ENCODE measurements at places on chromosomes 4 and X.
A peak's percentile ranks its signal among the peaks of the same experiment; 100 is the strongest.

- no peak for DNase-seq
Observed at GRCh38 chr4:173171987-173172386, 3.4 kb downstream of the GALNT7 start.

DNA sequence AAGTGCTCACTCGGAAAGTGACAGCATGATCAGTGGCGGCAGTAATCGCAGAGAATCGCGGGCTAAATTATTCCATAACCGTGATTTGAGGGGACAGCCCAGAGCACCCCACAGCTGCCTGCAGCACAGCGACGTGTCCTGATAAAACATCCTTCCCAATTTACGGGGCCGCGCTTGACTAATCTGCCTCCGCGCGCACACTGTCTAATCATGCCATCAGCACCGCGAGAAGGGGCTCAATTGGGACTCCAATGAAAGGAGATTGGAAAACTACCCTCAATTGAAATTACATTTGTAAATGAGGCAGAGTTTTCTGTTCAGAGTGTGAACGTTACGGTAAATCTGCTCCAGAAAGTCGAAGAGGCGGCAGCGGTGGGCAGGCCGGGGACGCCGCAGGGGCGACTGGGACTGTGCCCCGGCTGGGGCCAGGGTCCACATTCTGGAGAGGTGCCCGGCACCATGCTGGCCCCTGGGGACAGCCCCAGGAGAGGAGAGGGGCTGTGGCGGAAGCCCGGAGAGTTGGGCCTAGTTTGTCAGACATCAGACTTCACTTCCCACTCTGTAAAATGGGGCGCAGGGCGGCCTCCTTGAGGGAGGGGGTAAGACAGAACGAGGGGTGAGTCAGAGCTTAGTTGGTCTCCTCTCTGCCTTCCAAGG is 107.7 kb downstream of the FAM53A start:
- DNase-seq = no peak

DNA sequence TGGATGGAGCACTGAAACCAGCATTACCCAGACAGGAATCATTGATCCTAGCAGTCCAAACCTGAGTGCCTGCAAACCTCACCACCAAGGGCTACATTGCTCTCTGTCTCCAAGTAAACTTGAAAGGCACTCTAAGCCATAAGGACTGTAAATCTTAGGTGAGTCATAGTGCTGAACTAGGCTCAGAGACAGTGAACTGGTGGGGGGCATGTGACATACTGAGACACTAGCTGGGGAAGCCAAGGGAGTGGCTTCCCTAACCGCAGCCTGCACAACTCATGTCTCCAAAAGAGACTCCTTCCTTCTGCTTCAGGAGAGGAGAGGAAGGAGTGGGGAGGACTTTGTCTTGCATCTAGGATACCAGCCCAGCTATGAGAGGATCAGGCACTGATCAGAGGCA is 235.5 kb upstream of the ACTRT1 start:
- DNase-seq = no peak

DNA sequence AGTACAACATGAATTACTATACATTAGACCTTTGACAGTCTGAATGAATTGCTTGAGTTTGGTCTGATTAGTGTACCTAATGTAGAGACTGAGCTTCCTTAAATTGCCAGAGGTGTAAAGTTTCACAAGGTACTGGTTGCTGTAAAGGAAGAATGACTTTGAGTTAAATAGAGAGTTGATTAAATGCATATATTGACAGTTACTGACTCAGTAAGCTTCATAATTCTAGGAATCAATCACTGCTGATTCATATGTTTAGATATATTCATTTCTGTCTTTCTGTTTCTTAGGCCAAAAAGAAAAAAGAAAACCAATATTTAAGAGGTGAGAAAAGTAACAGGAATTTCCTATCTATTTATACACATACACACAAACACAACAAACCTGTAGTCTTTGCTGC is 16.2 kb upstream of the ART3 start:
- no peak for DNase-seq

GRCh38 chr4:80594701-80595100 is 259.2 kb downstream of the CFAP299 start:
- no peak for DNase-seq

- no peak for DNase-seq
Observed at GRCh38 chr4:78525559-78525958, 26.0 kb upstream of the ANXA3 start.

DNA sequence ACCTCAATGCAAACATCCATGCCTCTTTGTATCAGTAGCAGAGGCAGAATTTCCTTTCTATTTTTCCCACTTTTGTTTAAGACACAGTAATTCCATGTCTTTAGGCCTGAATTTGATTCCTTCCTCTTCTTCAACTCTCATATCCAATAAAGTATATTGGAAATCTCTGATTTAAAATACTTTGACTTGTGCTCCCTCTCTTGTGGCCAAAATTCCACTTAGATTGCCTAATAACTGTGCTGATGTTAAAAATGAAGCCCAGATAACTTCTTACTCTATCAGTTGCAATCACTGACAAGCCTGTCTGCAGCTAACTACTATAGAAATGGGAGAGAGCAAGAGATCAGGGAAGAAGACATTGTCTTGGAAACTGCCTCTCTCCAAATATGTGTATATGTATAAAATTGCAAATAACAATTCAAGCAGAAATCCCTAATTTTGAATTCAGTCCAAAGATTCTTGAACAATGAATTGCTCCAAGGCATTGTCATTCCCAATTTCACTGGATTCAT is 163.5 kb upstream of the SPIN4 start:
- no peak for DNase-seq

DNA sequence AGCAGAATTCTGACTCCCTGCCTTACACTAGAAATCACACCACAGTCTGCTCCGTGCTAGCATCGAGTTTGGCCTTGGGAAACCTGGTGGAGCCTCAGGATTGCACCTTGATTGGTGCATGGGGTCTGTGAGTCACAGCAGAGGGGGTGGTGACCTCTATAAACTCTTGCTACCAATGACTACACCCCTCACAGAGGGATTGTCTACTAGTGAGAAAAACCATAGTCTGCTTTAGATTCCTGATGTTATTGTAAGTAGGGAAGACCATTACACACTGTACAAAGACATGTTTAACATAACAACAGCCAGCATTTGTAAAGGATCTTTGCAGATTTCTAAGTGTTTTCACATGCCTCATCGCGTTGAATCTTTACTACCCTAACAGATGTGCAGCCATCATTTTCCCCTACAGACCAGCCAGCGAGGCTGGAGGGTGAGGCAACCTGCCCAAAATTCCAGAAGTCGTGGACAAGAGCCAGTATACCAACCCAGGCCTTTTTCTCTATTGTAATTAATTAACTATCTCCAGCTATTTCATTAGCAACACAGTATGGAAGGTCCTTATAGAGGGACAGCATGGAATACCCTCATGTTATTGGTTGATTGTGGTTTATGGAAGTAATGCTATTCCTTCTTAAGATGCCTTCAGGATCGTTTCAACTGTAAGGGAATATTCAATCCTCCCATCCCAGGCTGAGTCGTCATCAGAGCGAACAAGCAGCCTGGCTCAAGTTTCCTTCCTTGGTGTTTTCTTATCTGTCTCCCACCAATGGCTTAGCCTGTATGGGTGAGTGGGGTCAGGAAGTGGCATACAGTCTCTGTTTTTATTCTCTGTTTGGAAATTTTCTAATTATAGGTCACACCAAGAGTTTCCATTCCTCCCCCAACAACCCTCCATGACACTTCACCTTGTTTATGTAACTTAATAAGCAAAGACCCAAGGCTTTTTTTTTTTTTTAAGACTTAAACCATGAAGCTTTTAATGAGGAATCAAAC is 55.9 kb upstream of the KDR start:
- DNase-seq = peak; percentile 23

DNA sequence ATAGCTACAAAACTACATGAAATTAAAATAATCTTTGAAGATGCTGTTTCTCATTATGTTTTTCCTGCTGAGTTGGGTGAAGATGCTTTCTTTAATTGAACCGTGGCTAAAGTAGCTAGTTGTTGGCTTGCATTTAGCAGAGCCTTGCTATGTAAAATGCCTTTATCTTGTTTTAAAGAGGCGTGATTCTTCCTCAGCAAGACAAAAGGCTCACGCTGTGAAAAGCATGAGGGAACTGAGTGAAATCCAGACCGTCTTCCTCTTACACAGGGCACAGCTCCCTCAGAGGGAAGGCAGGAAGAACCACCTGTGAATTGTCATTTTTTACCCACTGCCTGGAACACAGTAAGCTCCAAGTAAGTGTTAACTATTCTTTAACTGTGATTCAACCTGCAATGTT is 39.0 kb upstream of the ZNF518B start:
- no peak for DNase-seq

- peak; percentile 20 for DNase-seq
Observed at GRCh38 chrX:7146703-7147412, 654 bp upstream of the STS start.

GRCh38 chr4:212438-213188 is 88.3 kb downstream of the ZNF718 start:
- DNase-seq = peak; percentile 86

DNA sequence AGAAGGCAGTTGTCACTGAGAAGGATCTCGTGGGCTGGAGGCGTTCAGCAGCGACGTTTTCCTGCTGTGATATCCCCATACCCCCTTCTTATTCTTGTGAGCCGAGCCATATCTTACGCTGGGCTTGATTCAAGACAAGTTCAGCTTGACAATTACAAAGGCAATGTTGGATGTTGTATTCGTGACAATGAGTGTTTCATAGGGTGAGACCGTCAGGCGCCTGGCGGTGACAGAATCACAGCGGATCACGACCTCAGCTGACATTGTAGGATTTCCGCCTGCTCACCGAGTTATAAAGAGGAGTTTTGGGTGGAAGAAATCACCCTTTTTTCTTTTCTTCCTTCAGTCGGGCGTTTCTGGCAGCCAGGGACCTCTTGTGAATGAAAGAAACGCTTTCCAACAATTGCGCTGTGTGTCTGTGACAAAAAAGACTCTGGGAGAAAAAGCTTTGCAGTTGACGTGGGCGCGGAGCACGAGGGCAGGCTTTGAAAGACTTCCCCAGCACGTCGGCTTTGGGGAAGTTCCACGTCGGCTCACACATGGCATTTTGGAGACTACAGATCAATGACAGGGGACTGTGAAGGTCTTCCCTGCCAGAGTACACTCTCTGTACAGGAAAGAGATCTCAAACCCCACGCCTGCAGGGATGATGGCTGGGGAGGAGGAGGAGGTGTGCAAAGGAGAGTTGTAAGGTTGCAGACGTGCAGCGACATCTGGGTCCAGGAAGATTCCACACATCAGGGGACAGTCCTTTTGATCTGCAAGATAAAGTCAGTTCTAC is 135.4 kb downstream of the CRLF2 start:
- DNase-seq = no peak

- peak; percentile 84 for DNase-seq
Observed at GRCh38 chr4:100736641-100737451, 219.0 kb upstream of the EMCN start.

DNA sequence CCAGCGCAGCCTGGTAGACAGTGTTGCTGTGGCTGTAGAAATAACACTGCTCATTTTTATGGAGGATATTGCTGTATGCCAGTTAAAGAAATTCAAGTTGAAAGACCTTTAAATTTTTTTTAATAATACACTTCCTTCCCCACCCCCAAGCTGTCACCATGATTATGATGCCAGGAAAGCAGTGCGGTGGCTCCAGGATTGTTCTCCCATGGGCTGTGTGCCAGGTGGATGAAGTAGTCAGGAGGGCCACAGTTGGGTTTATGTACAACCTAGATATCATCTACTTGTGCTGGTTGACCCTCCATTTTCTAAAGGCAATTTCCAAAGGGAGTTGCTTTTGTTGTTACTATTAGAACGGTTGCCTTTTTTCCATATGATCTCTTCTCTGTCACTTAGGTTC is 136.6 kb downstream of the AFF1 start:
- DNase-seq = no peak

Data from ELR (cell line).